AG04450 (cell line): ENCODE measurements at places on chromosomes 2 and 18.

DNA sequence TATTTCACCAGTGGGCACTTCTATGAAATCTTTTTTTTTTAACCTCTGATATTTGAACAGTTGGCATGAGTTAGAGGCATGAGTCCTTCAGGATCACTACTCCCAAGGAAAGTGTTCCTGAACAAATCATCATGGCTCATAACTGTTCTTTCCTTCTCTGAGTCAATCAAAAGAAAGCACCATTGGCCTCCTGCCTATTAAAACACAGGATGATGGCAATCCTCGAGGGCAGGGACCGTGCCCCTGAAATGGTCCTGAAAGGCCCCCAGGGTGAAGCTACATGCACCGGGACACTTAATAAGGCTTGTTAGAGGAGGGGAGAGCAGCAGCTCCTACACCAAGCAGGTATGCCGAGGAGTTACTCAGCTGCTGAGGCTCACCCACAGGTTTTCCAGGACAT, 43.5 kb downstream of the SLC14A2 start:
- DNase-seq, result no peak

DNA sequence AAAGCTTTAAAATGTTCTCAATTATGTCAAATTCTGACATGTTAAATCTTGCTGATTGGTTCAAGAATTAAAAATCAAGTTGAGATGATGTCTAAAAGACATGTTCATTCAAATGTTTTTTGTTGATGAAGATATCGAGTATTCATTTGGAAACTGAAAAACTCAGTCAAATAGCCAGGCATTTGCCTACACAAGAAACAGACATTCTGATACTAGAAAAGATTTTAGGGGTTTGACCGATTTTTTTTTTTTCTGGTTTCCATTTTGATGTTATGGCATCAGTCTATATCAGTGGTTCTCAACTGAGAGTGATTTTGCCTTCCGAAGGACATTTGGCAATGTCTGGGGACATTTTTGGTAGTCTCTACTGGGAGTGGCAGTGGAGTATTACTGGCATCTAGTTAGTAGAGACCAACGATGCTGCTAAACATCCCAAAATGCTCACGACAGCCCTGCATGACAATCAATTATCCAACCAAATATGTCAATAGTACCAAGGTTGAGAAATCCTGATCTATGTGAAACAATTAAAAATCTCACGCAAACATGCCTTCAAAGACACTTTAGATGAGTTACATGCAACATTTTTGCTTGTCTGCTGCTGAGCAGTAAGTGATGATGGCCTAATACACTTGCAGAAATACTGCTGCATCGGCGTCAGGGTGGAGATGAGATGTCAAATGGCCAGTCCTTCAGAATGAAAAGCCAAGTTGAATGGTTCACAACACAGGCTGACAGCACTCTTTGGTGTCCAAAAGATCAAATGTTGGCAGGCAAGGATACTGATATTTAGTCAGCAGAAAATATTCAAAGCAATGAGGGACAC, 12.5 kb downstream of the RASGRP3 start:
- DNase-seq, result no peak

- DNase-seq, result no peak
Measured at GRCh38 chr2:226338825-226339224, 460.8 kb downstream of the IRS1 start.

GRCh38 chr2:172052000-172052983, 33.0 kb upstream of the DLX1 start:
- no peak for DNase-seq

DNA sequence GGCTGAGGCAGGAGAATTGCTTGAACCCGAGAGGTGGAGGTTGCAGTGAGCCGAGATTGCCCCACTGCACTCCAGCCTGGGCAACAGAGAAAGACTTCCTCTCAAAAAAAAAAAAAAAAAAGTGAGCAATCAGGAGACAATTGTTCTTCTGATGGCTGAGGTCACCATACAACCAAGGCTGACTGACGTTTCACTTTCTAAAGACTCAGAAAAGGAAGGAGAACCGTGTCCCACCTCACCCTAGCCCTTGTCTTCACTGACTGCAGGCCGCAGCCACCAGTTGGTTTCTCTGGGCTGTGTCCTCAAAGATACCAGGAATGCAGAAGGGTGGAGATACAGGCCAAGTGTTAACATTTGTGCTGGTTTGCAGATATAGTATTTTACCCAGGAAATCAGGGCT, 7.7 kb upstream of the SLC35F6 start:
- no peak for DNase-seq

DNA sequence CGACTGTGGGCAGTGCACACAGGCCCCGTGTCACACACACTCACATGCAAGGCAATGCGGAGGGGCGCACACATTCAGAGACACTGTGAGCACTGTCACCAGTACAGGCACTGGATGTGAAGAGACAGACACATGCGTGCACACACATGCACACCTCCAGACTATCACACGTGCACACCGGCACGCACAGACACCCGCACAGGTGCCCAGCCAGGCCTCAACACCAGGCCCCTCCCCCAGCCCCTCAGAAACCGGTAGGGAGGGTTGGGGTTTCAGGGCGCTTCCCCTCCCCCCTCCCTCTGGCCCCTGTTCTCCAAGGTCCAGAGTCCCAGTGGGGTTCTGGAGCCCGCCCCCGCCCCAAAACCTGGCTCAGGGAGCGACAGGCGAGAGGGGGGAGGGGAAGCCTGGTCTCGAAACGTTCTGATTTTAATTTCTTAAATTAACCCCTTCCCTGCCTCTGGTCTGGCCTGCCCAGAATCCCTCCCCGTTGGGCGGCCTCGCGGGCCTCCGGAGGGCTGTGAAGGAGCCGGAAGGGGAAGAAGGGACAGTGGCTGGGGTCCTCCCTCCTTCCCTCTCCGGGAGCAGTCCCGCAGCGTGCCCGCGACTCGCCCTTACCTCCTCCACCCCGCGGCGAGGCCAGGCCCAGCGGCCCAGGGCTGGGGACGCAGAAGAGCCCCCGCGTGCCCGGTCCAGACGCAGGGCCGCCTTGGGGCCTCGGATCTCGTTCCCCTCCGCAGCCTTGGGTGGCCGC, 558 bp downstream of the FBXO41 start:
- no peak for DNase-seq

DNA sequence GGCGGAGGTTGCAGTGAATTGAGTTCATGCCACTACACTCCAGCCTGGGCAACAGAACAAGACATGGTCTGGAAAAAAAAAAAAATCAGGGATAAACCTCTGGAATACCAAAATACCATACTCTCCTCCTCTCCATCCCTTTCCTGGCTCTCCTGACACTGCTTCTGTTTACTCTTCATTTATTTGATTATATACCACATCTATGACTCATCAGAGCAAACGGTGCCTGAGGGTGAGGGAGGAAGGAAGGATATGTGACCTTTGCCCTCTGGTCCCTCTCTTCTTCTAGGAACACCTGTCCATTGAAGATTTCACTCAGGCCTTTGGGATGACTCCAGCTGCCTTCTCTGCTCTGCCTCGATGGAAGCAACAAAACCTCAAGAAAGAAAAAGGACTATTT, 30.0 kb downstream of the VIL1 start:
- peak; percentile 6 for DNase-seq

GRCh38 chr2:21307037-21307436, 183.3 kb downstream of the TDRD15 start:
- DNase-seq, result no peak

- DNase-seq, result no peak
Measured at GRCh38 chr2:206083602-206084438, 2.2 kb downstream of the INO80D start.

GRCh38 chr2:3257826-3258225, 119.8 kb downstream of the EIPR1 start:
- no peak for DNase-seq

- no peak for DNase-seq
Measured at GRCh38 chr18:7684966-7685365, 117.8 kb downstream of the PTPRM start.

DNA sequence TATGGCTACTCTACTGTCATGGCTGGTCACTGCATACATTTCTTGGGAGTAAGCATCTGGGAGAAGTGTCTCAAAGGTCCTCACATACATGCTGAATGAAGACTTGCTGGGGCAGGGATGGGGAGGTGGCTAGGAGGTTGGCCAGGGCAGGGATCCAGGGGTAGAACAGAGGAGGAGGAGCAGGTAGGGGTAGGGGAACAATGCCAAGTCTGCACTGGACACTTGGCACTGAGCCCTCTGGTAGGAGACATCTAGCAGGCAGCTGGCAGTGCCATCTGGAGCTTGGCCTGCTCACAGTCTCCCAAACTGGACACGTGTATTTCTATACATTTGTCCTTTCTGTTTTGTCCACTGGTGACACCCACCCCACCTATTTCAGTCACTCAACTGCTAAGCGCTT, 62.7 kb upstream of the REV1 start:
- DNase-seq, result no peak

DNA sequence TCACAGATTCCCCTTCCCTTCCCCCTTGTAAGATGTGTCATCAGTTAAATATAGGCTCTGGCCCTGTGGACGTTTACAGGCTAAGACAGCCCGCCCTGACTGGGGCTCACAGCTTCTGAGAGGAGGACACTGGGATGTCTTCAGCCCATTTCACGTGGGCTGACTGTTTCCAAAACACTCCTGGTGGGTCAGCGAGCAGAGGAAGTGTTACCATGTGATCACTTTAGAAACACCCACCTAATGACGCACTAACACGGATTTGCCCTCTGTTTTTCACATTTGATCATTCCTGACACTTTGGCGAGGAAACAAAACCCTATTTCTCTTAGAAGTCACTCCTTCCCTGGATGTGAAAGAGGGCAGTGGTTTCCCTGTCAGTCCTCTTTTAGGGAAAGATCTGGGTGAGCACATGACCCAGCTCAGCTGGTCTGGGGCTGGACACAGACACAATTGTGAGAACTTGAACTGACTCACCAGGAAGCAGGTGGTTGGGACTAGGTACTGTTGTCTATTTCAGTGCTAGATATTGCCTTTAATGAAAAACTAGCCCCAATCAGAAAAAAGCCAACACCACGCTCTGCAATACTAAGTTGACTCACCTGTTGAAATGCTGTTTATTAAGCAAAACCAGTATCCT, 38.8 kb downstream of the BMP10 start:
- DNase-seq, result no peak

DNA sequence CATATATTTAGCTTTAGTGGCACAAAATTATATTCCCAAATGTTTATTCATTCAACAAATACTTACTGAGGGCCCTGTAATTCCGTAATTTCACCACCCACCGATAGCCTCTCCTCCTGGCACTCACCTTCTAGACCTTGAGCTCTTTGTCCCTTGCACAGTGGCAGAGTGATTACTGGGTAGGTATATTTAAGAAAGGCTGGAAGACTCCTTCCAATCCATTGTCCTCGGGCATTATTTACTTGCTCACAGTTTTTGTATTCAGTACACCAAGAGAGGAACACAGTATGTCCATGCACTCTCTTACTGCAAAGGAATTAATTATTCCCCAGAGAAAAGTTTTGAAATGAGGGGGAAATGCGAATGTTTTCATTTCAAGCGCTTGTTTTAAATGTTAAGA, 1.1 kb upstream of the CDCA7 start:
- no peak for DNase-seq

GRCh38 chr18:73683409-73684238, 464.0 kb downstream of the FBXO15 start:
- no peak for DNase-seq

DNA sequence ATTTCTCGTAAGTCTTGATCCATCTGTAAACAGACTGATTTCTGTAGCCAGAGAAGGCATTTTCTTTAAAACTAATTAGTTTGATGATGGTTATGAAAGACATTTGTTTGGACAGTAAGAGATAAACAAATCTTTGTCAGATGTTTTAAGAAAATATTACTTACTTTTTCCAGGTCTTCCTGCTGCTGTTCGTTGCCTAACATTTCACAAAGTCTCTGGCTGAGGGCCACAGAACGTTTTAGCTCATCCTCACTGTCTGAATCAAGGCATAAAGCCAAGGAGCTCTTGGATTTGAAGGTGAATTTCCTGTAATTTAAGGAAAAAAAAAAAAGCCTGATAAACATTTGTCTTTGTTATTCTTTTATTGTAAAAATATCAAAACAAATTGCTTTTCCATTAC, 57.8 kb downstream of the VIL1 start:
- no peak for DNase-seq

- DNase-seq, result no peak
Measured at GRCh38 chr2:124027182-124027581, 2.1 kb downstream of the CNTNAP5 start.

DNA sequence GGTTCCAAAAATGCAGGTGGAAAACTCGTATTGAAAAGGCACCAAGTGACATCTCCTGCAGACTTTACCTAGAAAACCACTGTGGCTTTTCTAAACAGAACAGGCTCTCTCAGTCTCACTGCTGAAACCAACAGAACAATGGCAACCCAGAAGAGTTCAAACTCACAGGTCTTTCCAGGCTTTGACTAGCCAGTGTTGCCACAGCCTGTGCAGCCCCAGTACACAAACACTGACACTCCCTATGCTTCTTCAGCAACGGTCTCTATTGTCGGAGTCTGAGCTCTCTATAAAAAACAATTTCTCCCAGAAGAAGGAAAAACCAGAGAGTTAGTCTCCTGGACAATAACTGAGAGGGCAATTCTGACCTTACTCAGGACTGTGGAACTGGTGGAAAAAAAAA, 87.8 kb upstream of the RNU4ATAC start:
- no peak for DNase-seq

GRCh38 chr18:48827291-48828193, 123.2 kb downstream of the SMAD7 start:
- DNase-seq, result no peak

DNA sequence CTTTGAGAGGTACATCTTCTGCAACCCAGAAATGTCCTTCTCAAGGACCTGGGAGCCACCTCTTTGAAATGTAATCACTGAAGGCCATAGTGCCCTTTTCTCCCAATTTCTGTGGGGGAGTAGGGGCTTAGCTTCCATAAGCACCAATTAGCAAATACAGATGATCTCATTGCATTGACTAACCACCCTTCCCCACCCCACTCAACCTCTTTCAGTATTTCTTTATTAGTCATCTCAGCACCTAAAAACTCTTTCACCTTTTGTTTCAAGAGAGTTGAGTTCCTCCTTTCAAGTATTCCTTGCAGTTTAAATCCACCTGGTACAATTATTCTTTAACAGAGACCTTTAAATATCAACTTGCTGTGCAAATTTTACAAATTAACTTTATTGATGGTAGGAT, 1011.8 kb upstream of the CDH2 start:
- no peak for DNase-seq

DNA sequence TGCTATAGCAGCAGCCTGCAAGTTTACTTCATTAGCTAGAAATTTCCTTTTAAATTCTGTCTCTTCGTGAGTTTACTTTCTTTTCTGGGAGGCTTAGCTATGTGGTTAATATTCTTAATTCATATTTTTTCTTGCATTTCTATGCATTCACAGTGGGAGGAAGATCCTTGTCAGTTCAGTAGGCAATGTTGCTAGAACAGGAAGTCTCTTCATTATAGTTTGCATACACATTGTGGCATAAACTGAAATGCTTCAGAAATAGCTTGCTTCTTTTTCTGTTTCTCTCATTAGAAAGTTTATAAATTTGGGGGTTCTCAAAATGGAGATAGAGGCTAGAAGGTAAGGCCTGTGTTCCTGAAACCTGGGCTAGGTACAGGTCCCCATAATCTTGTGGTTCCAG, 8.1 kb upstream of the ARHGAP15 start:
- DNase-seq, result no peak
